Effector memory CD4-positive, alpha-beta T cell (primary cell): ENCODE measurements at places on chromosomes 6 and 20.

- DNase-seq, result no peak
Observed at GRCh38 chr20:19706463-19706862, 51.6 kb upstream of the RIN2 start.

GRCh38 chr20:43975096-43975768 is 60.6 kb downstream of the TOX2 start:
- no peak for DNase-seq

DNA sequence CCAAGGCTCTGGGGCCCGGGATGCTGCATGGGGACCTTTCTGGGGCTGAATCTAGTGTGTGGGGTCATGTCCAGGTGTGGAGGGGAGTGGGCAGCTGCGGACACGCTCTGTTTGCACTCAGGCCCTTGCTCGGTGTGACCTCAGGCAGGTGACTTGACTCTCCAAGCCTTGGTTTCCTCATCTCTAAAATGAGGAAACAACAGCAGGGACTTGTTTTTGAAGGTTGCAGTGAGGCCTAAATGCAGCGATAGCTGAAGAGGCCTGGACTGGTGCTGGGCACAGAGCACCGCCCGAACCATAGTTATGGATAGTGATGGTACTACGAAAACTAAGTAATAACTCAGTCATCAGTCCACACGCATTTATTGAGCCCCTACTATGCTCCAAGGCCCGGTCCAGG is 91.8 kb downstream of the NOL4L start:
- DNase-seq, result no peak

- DNase-seq, result no peak
Observed at GRCh38 chr20:11143481-11143880, 469.7 kb upstream of the JAG1 start.

- DNase-seq, result no peak
Observed at GRCh38 chr6:9554323-9554722, 860.6 kb downstream of the TFAP2A start.

GRCh38 chr6:119012521-119012920 is 65.9 kb downstream of the FAM184A start:
- no peak for DNase-seq

DNA sequence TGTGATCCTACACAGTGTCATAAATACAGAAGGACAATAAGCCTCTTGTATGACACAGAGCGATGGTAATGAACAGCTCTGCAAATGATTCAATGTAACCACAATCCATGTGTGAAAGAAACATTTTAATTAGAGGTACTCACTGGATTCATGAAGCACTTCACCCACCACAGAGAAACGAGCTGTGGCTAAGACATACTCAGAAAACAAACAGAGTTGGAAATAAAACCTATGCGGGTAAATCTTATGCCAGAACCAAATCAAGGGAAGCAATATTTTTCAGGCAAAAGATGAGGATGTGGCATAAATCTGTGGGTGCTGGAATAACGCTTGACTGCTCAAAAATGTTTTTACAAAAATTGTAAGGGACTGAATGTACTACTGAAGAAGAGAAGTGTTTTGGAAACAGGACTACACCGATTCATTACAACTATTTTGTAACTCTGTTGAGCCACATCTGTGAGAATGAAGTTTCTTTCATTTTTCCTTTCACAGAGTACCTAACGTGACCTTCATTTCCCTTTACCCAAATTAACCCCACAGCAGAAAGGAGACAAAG is 112.1 kb downstream of the WDR27 start:
- no peak for DNase-seq

DNA sequence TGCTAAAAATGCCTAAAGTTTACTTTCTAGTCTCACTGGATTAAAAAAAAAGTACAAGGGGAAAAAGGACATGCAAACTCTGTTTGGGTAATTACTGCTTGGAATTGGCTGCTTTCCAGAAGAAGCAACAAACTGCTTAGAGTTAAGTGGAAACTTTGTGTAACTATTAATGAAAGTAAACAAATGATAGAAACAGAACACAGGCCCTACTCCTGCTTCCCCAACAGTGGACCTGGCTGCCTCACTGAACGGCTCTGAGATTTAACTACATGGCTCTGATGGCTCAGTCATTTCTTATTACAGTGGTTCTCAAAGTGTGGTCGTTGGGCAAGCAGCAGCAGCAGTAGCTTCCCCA is 108.5 kb downstream of the MAN1A1 start:
- DNase-seq, result no peak
